Substantia nigra (tissue), 51 donors: ENCODE measurements at places on chromosomes 16 and 17.

- DNase-seq, result no peak
These were observed 3.8 kb downstream of the ZNF385C start for GRCh38 chr17:42094375-42095069.

DNA sequence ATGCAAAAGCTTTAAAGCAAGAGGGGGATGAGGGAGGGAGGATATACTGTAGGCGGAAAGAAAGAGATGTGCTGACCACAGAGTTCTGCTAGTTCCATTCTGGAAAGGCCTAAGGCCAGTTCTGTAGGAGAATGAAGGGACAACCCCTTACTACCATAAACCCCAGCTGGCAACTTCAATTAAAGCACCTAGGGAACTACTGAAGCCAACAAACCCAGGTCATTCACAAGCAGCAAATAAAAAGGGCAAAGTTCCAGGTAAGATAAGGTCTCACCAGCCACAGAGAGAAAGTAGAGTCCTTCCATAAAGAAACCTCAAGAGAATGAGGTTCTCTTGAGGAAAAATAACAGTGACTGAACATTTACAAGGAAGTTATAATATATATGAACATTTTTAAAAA lies 12.8 kb downstream of the TERF2 start:
- DNase-seq, result no peak

- peak; percentile 39 for DNase-seq
These were observed 3.9 kb downstream of the PAQR4 start for GRCh38 chr16:2973093-2973492.

DNA sequence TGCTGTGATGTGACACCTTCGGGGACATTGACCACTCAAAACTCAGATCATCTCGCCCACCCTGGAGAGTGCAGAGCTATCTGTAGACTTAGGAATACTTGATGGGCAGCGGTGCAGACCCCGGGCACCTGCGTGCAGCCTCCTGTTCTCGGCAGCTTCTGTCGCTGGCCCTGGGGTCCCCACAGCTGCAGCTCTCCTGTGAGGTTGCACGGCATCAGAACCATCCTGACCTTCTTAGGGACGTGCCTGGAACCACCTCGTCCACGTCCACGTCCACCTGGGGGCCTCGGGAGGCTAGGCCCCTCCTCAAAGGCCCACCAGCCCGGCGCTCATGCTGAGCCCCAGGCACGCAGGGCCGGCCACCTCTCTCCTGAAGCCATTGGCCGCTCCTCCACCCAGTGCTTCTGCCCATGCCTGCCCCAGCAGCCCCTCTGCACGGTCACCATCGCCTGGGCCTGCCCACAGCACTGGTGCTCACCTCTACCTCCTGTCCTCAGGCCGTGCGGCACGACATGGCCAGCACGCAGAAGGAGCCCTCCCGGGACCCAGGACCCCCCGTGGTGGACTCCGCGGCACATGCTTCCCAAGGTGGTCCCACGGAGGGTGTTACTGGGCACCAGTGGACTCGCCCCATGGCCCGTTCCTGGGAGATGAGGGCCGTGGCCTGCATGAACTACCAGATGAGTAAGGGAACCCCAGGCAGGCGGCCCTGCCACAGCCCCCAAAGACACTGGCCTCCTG lies 2.3 kb upstream of the WFIKKN1 start:
- DNase-seq, result no peak

GRCh38 chr16:16973707-16974591 lies 496.8 kb downstream of the XYLT1 start:
- no peak for DNase-seq

- DNase-seq, result no peak
These were observed 37.1 kb downstream of the CDRT15 start for GRCh38 chr17:14199601-14200000.

DNA sequence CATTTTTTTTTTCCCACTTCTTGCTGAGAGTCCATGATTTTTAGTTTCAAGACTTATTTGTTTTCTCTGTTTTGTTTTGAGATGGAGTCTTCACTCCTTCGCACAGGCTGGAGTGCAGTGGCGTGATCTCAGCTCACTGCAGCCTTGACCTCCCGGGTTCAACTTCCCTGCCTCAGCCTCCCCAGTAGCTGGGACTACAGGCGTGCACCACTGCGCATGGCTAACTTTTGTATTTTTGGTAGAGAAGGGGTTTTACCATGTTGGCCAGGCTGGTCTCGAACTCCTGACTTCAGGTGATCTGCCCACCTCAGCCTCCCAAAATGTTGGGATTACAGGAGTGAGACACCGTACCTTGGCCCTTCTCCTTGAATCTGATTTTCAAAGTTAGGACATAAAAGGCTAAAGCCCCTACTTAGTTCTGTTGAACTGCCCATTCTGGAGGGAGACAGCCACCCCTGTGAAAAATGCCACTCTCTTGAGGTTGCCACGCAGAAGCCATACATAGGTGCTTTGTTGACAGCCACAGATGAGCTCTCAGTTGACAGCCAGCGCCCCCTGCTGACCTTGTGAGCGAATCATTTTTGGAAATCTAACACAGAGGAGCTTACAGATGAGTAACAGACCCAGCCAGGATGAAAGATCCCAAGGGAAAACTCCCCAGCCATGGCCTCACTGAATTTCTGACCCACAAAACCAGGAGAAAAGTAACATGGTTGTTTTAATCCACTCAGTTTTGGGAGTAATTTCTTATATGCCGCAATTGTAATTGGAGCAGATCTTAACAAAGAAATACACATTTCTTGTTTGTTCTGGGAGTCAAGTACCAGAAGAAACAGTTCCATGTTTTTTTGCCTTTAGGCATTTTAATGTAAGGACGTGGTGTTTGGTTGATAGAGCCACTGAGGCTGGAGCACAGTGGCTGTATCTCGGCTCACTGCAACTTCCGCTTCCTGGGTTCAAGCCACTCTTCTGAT lies 38.8 kb downstream of the PKD1L3 start:
- DNase-seq, result peak; percentile 49

DNA sequence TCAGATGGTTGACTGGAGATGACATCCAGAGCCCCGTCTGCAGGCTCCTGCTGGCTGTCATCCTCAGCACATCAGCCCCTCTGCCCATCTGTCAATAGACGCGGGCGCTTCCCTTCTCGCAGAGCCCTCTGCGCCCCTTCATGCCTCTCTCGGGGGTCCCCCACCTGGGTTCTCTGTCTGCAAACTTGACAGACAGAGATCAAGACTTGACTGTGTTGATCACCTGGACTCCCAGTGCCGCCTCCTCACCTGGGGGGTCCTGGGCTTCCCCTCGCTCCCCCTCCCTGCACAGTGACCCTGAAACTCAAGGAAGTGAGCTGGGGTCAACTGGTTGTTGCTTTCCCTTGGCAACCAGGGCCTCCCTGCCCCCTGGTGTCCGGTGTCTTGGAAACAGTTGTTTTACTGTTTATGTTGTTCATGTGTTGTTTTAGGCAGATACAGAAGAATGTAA lies 31.9 kb downstream of the RNF213 start:
- no peak for DNase-seq

- no peak for DNase-seq
These were observed 52.6 kb upstream of the CRISPLD2 start for GRCh38 chr16:84766978-84767773.

- DNase-seq, result no peak
These were observed 27.1 kb downstream of the TMEM235 start for GRCh38 chr17:78258323-78259191.

GRCh38 chr17:1713878-1714426 lies 3.8 kb upstream of the TLCD2 start:
- DNase-seq, result no peak

GRCh38 chr17:82444284-82444893 lies 6.2 kb downstream of the CYBC1 start:
- DNase-seq, result no peak

- DNase-seq, result no peak
These were observed 131.5 kb upstream of the MON1B start for GRCh38 chr16:77059446-77059845.

- DNase-seq, result no peak
These were observed 27.6 kb upstream of the LGALS9 start for GRCh38 chr17:27603421-27603770.

DNA sequence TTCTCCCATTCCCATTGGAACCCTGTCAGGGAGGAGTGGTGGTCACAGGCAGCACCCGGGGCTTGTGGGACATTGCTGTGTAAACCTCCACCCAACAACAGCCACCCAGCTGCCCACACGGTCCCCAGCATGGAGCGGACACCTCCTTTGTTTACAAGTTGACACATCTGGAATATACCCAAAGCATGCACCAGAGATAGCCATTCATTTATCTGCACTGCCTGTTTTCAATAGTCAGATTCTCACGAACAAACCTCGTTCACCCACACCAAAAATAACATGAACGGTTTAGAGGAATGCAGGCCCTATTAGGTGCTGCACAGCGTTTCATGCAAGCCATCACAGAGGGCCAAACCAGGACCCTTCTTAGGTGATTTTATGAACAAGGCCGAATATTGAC lies 244.8 kb downstream of the FOXL1 start:
- DNase-seq, result no peak

DNA sequence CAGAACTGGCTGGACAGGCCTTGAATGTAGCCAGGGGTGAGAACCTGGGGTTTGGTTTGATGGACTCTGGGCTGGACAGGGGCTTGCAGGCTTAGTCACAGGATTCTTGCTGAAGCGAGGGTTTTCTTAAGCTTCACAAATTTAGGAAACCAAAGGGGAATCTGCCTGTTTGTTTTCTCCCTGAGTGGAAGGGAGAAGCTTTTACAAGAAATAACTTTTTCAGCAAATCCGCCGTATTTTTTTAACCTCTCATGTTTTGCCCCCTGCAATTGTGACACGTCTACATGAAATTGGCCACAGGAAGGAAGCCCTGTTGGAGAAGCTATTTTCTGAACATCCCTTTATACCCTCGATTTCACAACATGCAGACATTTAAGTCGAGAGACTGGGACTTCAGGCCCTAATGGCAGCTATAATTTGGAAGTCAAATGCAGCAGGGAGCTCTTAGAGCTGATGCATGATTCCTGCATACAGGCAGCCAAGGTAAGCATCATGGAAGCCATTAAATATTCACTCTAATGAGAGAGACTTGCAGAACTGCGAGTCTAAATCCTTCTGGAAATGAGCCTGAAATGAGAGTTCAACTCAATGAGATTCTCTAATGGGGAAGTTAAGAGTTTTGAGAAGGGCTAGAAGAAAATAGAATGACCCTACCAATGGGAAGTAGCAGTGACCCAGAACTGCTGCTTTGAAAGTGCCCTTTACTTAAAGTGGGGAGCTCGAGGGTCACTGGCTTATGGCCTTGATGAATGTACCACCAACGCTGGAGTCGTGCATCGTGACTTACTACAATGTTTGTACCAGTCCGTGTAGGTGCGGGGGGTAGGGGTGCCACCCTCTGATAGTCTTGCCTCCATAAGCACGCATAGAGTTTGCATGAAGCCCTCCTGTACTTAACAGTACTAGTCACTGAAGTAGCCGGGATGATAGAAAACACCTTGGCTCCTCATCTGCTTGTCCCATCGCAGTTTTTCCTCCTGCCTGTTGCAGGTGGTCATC lies 45.1 kb upstream of the IRF8 start:
- DNase-seq, result no peak

- DNase-seq, result no peak
These were observed 6.6 kb downstream of the ABI3 start for GRCh38 chr17:49216953-49217650.

- no peak for DNase-seq
These were observed 36.5 kb downstream of the NF1 start for GRCh38 chr17:31131299-31131698.

DNA sequence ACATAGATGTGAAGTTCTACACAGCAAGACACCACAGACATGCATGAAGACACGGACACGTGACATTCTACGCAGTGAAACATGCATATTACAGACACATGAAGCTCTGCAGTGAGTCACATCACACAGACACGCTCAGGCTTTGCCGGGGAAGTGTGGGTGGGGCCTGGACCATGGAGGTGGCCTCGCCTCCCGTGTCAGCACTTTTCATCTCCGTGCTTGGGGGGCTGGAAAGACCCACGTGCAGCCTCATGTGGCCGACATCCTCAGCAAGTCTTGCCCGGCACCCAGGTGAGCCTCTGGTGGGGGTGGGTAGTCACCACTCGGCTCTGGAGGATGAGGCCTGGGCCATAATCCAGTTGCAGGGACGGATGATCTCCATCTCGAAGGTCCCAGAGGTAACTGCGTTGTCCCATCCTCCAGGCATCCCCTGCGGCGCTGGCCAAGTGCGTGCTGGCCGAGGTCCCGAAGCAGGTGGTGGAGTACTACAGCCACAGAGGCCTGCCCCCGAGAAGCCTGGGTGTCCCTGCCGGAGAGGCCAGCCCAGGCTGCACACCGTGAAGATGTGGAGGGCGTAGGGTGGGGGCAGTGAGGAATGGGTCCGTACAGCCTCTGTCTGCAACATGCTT lies 17.3 kb upstream of the DPEP1 start:
- DNase-seq, result no peak

- DNase-seq, result no peak
These were observed 79.6 kb upstream of the CACNG5 start for GRCh38 chr17:66755101-66755943.

GRCh38 chr16:5516115-5516514 lies 418.5 kb upstream of the EEF2KMT start:
- DNase-seq, result no peak

DNA sequence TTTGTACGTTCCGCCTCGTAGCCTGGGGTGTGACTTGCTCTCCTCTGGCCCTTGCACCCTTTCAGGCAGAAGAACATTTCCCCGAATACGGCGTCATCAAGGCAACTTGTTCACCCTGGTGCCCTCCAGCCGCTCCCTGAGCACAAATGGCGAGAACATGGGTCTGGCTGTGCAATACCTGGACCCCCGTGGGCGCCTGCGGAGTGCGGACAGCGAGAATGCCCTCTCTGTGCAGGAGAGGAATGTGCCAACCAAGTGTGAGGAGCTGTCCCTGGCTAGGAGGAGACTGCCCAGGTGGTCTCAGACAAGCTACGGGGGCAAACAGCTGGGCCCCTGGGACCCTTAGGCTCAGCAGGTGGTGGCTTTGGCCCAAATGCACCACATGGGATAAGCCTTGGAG lies 10.4 kb downstream of the LIMD2 start:
- no peak for DNase-seq

DNA sequence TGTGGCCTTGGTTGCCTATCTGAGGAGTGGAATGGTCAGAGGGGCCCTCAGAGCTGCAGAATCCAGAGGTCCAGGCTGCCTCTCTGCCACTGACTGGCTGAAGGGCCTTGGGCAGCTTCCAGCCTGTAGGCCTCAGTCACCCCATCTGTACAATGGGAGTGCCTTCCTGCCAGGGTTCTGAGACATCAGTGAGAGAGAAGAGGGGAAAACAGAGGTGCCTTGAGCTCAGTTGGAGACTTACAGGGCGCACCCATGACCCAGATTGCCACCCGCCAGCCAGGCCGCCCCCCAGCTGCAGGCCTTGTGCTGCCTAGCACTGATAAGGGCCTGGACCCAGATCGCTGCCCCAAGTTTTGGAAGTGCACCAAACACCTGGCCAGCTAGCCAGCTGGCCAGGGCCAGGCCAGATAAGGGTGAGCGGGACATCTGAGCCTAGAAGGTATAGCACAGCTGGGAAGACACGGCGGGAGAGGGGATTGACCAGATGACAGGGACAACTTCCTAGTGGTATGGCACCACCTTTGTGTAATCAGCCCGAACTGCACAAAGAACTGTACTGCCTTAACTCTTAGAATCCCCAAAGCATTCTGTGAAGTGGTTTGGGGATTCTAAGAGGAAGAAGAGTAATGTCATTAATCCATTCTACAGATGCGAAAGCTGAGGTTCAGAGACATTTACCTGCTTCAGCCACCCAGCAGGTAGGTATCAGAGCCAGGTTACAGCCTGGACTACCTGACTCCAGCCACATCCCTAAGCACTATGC lies 1.4 kb downstream of the SLC4A1 start:
- no peak for DNase-seq
